ENCODE measurements at places on chromosomes 12 and 14.

- no peak for DNase-seq
Measured at GRCh38 chr12:16384732-16385131, 37.3 kb downstream of the MGST1 start.

- no peak for DNase-seq
Measured at GRCh38 chr14:61488417-61489401, 167.3 kb downstream of the PRKCH start.

DNA sequence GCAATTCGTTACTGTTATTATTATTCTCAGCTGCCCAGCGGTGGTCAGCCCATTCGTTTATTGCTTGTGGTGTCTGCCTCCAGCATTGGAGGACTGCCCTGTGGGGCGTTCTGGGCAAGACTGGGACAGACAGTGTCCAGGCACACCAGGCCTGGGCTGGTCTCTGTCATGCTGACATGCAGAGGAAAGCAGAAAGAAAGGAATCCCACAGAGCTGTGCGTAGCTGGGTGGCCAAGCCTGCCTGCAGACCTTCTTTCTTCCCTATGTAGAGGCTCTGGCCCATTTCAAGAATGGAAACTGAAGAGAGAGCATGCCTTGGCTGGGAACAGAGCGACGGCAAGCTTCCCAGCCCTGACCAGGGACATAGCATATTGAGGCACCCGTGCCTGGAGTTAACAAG, 525.3 kb upstream of the TBX3 start:
- no peak for DNase-seq

- DNase-seq = no peak
Measured at GRCh38 chr12:10388624-10389413, 1.0 kb downstream of the KLRK1 start.

- DNase-seq = no peak
Measured at GRCh38 chr12:26668847-26669246, 164.1 kb downstream of the ITPR2 start.

GRCh38 chr12:120468821-120469449, 613 bp downstream of the SRSF9 start:
- no peak for DNase-seq

DNA sequence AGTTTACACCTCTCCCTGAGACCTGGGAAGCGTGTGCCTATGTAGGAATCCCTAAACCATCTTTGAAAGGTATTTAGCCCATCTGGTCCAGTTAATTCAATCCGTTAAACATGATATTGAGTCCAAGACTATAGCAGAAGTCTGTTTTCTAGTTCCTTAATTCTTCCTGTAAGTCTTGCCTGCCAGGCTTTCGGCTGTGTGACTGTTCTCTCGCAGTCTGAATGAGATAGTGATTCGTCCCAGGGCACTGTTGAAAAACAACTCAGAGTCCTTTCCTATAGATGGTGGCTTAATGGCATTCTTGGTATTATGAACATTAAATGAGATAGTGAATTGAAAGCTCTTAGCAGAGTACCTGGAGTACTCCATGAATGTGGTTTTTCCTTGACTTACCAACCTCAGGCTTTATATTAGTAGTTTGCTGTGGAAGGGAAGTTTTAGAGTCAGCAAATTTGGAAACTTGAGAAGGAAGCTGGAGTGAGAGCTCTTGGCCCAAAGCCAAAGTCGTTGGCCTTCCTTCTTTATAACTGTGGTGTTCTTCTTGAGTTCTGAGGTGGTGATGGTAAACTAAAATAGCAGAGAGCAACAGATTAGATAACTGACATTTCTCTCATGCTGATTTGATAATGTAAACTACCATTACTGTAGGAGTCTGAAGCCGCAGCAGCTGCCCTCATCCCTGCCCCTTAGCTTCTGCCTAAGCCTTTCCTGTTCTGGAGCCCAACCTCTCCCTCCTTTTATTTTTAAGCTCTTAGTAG, 76.5 kb downstream of the TGFB3 start:
- DNase-seq = no peak

GRCh38 chr14:31419179-31419966, 977 bp downstream of the HEATR5A start:
- no peak for DNase-seq

DNA sequence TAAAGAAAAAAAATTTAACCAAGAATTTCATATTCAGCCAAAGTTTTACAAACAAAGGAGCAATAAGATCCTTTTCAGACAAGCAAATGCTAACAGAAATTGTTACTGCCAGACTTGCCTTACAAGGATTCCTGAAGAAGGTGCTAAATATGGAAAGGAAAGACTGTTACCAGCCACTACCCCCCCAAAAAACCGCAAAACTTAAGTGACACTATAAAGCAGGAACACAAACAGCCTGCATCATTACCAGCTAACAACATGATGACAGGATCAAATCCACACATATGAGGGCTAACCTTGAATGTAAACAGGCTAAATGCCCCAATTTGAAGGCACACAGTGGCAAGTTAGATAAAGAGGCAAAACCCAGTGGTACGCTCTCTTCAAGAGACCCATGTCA, 55.7 kb downstream of the APOBEC1 start:
- no peak for DNase-seq

DNA sequence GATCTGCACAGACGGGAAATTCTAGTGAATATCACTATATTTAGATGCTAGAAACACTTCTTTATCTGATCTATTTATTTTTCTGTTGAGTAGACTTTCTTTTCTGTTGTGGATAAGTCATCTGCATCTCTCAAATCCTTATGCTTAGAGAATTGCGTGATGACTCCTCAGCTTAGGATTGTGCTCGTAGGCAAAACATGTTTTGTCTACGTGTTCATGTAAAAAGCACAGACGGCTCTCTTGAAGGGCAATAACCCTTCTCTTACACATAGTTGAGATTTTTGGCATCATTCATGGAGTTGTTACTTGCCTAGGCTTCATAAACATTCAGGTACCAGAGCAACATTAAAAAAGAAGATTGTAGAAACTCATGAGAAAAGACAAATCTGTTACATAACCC, 18.6 kb downstream of the PPFIBP1 start:
- DNase-seq = no peak

GRCh38 chr12:14991069-14991468, 18.2 kb downstream of the PDE6H start:
- no peak for DNase-seq

DNA sequence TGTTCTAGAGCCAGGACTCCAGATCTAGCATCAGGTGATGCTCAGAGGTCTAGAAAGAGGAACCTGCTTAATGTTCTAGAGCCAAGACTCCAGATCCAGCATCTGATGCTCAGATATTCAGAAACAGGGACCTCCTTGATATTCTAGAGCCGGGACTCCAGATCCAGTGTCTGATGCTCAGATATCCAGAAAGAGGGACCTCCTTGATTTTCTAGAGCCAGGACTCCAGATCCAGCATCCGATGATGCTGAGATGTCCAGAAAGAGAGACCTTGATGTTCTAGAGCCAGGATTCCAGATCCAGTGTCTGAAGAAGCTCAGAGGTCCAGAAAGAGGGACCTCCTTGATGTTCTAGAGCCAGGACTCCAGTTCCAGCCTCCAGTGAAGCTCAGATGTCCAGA, 36.9 kb downstream of the MEG3 start:
- no peak for DNase-seq

- DNase-seq = no peak
Measured at GRCh38 chr14:97773598-97773997, 976.4 kb downstream of the VRK1 start.

DNA sequence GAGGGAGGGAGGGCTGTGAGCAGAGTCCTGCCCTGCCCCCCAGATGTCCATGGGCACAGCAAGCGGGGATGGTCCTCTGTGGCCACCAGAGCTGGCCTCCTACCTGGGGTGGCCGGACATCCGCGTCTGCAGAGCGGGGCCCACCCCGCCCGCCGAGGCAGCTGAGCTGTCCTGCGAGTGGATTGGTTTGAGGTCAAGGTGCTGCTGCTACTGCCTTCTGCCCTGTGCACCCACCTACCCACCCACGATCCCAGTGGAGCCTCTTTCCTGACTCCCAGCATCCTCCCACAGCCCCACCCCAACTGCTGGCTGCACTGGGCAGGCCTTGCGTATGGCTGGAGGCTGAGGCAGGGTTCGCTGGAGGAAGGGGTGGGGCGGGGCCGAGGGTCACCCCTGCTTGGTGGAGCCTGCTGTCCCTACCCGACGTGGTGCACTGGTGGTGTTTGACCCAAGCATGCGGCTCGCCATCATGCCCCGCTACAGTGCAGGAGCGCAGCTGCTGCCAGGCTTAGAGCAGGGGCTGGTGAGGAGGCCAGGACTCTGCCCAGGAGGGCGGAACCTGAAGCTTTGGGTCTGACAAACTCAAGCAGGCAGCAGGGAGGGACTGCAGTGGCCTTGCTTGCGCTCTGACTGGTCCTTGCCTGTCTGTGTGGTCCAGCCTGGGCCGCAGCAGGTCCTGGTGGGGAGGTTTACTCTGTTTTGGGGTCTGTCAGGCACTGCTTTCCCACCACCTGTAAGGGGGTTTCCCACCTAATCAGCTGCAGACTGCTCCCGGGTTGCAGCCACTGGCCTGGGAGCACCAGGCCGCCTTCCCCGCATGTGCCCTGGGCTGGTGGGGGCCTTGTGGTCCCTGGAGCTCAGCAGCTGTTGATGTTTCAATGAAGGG, 23.7 kb downstream of the CEP170B start:
- DNase-seq = no peak

GRCh38 chr14:74671789-74672188, 41.1 kb downstream of the AREL1 start:
- DNase-seq = no peak

- no peak for DNase-seq
Measured at GRCh38 chr14:24979725-24980239, 70.2 kb downstream of the STXBP6 start.

DNA sequence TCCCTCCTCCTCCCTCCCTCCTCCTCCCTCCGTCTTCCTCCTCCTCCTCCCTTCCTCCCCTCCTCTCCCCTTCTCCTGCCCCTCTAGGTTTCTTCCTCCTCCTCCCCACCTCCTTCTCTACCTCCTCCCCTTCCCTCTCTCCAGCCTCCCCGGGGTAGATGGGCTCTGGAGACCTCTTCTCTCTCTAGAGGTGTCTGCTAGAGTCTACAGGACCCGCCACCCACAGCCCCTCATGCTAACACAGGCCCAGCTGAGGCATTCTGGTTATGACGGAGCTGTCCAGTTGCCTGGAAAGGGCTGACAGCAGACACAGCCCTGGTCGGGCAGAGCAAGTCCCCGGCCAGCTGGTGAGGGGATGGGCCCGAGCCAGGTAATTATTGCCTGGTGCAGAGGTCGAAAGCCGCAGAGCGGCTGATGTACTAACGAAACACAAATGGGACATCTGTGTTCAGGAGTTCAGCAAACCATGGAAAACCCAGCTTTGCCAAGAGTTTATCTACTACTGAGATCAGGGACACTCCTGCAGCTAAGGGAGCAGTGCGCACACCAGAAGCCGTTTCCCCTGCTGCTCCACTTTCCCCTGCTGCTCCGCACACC, 96.2 kb downstream of the PAPOLA start:
- no peak for DNase-seq

DNA sequence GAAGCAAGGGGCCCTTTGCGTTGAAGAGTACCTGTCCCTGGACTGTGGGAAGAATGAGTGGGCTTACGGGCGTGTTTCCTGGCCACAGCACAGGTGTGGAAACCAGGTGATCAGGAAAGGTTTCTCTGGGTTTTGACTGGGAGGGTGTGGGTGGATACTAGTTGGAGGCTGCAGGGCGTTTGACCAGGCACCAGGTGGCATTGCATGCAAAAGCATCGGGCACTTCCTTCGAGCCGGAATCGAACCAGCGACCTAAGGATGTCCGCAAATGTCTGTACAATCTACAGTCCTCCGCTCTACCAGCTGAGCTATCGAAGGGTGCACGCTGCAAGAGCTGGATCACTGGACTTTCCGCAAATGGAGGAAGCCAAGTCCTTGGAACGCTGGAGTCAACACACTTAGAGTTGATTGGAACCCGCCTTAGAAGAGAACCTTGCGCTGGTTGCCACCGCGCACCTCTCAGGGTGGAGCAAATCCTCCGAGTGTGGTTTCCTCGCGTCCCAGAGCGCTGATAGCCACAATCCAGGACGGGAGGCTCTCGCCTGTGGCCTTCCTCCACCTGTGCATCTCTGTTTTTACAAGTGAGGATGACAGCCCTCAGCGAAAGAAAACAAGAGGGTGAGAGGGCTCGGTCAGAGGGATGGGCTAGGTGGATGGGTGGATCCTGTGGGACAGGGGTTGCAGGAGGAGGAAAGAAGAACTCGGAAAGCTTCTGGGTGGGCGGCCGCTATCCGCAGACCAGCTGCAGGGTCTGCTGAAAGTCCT, 21.2 kb upstream of the RNASE4 start:
- no peak for DNase-seq

GRCh38 chr12:78797196-78797931, 67.2 kb upstream of the SYT1 start:
- no peak for DNase-seq

DNA sequence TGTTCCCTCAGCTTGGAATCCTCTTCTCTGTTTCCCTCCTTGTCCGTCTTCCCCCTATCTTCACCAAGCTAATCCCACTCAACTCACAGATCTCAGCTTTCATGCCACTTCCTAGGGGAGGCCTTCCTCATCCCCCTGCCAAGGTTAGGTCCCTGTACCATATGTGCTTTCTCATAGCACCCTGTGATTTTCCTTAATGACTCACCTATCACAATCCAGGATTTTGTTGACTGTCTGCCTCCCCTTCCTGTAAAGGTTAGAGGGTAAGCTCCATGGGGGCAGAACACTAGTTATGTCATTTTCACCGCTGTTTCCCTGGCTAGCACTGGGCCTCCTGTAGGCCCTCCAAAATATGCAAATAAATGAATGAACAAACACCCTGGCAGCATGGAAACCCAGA, 57.6 kb downstream of the CRADD start:
- no peak for DNase-seq

DNA sequence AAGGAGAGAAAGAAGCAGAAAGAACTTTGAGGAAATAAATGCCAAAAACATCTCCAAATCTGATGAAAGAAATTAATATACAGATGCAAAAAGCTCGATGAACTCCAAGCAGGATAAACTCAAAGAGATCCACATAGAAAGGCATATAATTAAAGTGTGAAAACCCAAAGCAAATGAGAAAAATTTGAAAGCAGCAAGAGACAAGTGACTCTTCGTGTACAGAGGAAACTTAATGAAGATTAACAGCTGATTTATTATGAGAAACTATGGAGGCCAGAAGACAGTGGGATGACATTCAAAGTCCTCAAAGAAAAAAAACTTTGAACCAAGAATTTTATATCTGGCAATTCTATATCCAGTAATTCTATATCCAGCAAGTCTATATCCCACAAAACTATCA, 163.0 kb upstream of the TMCC3 start:
- no peak for DNase-seq

DNA sequence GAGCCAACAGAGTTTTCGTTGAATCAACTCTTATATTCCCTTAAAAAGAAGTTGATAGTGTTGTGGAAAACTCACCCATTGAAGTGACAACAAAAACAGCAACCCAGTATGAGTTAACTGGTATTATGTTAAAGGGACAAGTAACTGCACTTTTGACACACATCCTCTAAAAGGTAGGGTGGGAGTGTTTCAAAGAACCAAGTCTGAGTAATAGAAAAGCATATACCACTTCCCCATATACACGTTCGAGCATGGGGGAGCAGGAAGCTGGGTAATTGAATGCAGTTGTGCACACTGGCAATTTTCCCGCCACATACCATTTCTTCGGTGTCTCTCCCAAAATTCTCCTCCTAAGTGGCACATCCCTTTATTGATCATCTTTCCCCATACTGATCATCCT, 31.5 kb downstream of the IFNG-AS1 start:
- DNase-seq = no peak

GRCh38 chr12:102484428-102484958, 4.1 kb upstream of the IGF1 start:
- peak; percentile 1 for DNase-seq

- no peak for DNase-seq
Measured at GRCh38 chr14:49857427-49858003, 4.9 kb upstream of the NEMF start.

GRCh38 chr14:25832585-25832984, 765.2 kb downstream of the NOVA1 start:
- no peak for DNase-seq

- no peak for DNase-seq
Measured at GRCh38 chr12:76307083-76307482, 41.1 kb downstream of the BBS10 start.

All from NCI-H1092 (cell line).